ENCODE measurements at places on chromosomes 12 and 14. TPM values are rescaled to one million over a fixed set of nuclear protein-coding genes. Genes with fewer than 3 reads are reported as not detected.

The ITGA7 gene
- polyA plus RNA-seq = 591 TPM

The TAS2R46 gene
- polyA plus RNA-seq = not detected

The PPP4R4 gene
- polyA plus RNA-seq = 0.30 TPM

The LUM gene
- 440 TPM for polyA plus RNA-seq

The RERG gene
- 23.1 TPM for polyA plus RNA-seq

The HCAR2 gene
- 68.5 TPM for polyA plus RNA-seq

The NUAK1 gene
- 2.8 TPM for polyA plus RNA-seq

The PLA2G1B gene
- 10,835 TPM for polyA plus RNA-seq
